WTC11 (cell line): ENCODE measurements at places on chromosomes 7 and 10.

GRCh38 chr10:94011296-94011695 is 17.6 kb downstream of the PLCE1 start:
- H3K4me3 ChIP-seq: no peak overlapping the region
- no peak overlapping the region for H3K27ac ChIP-seq
- peaks cover 8% of the 10 kb centered on the region for H3K4me1 ChIP-seq
- H3K27me3 ChIP-seq: peaks cover 2% of the 10 kb centered on the region; the same call in 1 of the 2 replicates
- DNase-seq: no peak

DNA sequence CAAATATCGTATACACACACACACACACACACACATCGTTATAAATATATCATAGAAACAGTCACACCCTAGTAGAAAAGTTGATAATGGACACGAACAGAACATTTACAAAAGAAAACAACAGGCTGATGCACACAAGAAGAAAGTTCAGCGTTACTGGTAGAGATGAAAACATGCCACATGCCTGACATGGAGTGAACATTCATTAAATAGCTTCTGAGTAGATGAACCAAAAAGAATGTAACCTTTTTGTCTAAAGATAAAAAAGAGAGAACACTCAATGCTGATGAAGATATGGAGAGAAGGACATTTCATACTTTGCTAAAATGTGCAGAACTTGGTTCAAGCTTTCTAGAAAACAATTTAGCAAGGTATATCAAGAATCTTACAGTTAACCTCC is 173.4 kb upstream of the KLF14 start:
- H3K27me3 ChIP-seq: no peaks in the 10 kb centered on the region
- H3K27ac ChIP-seq: no peak overlapping the region
- H3K4me1 ChIP-seq: peaks cover 55% of the 10 kb centered on the region
- H3K4me3 ChIP-seq: no peak overlapping the region

GRCh38 chr7:151254316-151254715 is 5.8 kb upstream of the SMARCD3 start:
- DNase-seq: no peak
- H3K27ac ChIP-seq: no peak overlapping the region
- H3K36me3 ChIP-seq: no peaks in the 10 kb centered on the region
- peaks cover 65% of the 10 kb centered on the region for H3K27me3 ChIP-seq
- no peak overlapping the region for H3K4me3 ChIP-seq
- H3K4me1 ChIP-seq: peaks cover 34% of the 10 kb centered on the region

- no peaks in the 10 kb centered on the region for H3K36me3 ChIP-seq
- H3K4me3 ChIP-seq: peak within 1 kb of the TSS; percentile 80
- no peak within 1 kb of the TSS for H3K27ac ChIP-seq
- peak; percentile 71 for DNase-seq
These were observed at the start of gene IL15RA for GRCh38 chr10:5977471-5978229. Gene IL15RA (minus strand): TSS chr10:5977543. CDS start chr10:5977492, 51 bp downstream.

DNA sequence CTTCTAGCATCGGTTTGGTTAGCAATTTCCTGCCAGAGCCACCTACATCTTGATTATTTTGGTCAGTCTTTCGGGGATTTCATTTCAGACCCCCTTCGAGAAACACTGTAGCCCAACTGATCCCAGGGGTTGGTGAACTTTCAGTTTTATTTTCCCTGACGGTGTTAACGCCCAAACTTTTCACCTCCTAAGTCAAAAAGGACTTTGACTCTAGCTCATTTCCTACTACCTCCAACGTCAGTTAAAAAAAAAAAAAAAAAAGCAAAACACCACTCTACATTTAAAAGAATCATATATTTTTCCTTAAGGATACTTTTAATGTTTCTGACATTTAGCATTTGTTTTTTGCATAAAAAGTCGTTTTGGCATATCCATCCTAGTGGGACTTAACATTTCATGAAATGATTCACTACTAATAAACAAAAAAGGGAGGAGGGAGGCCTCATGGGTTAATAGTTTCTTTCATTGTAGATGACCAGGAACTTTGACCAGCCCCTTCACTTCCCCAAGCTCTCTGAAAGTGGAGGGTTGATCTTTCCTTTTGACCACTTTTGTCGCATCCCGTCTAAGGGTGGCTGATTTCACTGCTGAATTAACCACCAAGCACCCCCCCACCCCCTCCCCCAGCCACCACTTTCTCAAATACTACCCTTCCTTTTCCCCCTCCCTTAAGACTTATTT is 764 bp upstream of the TCF7L2 start:
- peak overlapping the region; percentile 95 for H3K27ac ChIP-seq
- peak overlapping the region; percentile 54 for H3K4me3 ChIP-seq
- peaks cover 16% of the 10 kb centered on the region for H3K36me3 ChIP-seq
- no peaks in the 10 kb centered on the region; the same call in 1 of the 2 replicates for H3K27me3 ChIP-seq
- peaks cover 50% of the 10 kb centered on the region for H3K4me1 ChIP-seq

DNA sequence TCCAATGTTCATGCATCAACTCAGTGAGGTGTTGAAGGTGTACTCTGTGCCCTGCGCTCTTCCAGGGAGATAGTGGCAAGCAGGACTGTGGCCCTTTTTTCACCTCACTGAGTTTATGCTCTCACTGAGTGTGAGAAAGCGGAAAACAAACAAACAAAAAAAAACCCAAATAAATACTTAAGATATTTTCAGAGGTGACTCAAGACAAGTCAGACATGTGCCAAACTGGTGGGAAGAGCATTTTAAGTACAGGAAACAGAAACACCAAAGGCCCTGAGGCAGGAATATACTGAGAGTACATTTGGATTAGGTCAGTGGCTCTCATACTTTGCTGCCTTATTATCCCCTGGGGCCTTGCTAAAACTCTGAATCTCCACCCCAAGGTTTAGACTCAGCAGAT is 111.9 kb upstream of the IGFBP3 start:
- no peak for DNase-seq
- H3K4me1 ChIP-seq: peaks cover 19% of the 10 kb centered on the region
- peaks cover 9% of the 10 kb centered on the region for H3K36me3 ChIP-seq
- no peak overlapping the region for H3K4me3 ChIP-seq
